ENCODE measurements at places on chromosomes 6 and 20.
A peak's percentile ranks its signal among the peaks of the same experiment; 100 is the strongest.

GRCh38 chr6:25694366-25694765 lies 42.4 kb downstream of the SCGN start:
- H3K4me3 ChIP-seq = no peak overlapping the region
- no peak for DNase-seq
- peaks cover 8% of the 10 kb centered on the region for H3K4me1 ChIP-seq
- H3K27ac ChIP-seq = no peak overlapping the region
- no peaks in the 10 kb centered on the region for H3K36me3 ChIP-seq

- H3K4me1 ChIP-seq = peaks cover 17% of the 10 kb centered on the region
- H3K27ac ChIP-seq = no peak overlapping the region
- H3K36me3 ChIP-seq = no peaks in the 10 kb centered on the region
- no peaks in the 10 kb centered on the region for H3K27me3 ChIP-seq
Observed at GRCh38 chr6:148934539-148934938, 187.7 kb downstream of the UST start.

DNA sequence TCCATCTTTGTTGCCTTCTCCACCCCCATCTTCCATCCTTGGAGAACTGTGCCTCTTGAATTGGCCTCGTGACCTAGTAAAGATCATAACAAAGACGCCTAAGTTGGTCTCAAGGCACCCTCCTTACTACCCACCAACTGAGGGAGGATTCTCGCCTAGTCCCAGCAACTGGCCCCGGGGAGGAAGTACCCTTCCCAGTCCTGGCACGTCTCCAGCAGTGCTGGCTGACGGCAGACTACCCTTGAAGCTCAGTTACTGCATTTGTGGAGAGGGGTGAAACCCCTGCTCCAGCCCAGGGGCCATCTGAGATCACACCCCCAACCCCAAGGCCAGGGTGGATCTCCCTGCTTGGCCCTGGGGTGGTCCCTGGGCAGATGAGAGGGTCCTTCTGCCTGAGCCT lies 2.1 kb upstream of the OSBPL2 start:
- H3K36me3 ChIP-seq = no peaks in the 10 kb centered on the region
- peaks cover 3% of the 10 kb centered on the region for H3K27me3 ChIP-seq
- no peak for DNase-seq
- H3K27ac ChIP-seq = no peak overlapping the region

GRCh38 chr20:22315073-22315472 lies 269.3 kb downstream of the FOXA2 start:
- H3K4me3 ChIP-seq = no peak overlapping the region
- H3K36me3 ChIP-seq = no peaks in the 10 kb centered on the region
- H3K4me1 ChIP-seq = no peaks in the 10 kb centered on the region
- peaks cover 83% of the 10 kb centered on the region for H3K27me3 ChIP-seq
- no peak overlapping the region for H3K27ac ChIP-seq

DNA sequence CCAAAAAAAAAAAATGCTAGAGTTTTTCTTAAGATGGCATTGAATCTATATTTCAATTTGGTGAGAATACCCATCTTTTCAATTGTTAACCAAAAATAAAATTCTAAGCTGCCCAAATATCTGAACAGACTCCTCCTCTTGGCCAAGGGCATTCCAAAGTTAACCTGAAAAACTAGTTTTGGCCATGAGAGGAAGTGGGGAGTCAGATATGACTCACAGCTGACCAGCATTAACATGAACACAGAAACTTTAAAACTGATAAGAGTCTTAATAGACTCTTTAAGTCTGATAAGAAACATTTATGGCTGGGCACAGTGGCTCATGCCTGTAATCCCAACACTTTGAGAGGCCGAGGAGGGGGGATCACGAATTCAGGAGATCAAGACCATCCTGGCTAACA lies 171.3 kb downstream of the FAXC start:
- no peak overlapping the region for H3K27ac ChIP-seq
- no peak for DNase-seq
- peaks cover 3% of the 10 kb centered on the region for H3K36me3 ChIP-seq
- no peaks in the 10 kb centered on the region for H3K4me1 ChIP-seq
- H3K4me3 ChIP-seq = no peak overlapping the region

- H3K27me3 ChIP-seq = no peaks in the 10 kb centered on the region
- H3K4me3 ChIP-seq = no peak overlapping the region
- DNase-seq = no peak
- H3K36me3 ChIP-seq = peaks cover 22% of the 10 kb centered on the region
- H3K4me1 ChIP-seq = peaks cover 79% of the 10 kb centered on the region
Observed at GRCh38 chr20:10666221-10667076, 7.3 kb downstream of the JAG1 start.

GRCh38 chr20:6426287-6426891 lies 303.6 kb upstream of the FERMT1 start:
- no peak for DNase-seq
- no peak overlapping the region for H3K27ac ChIP-seq
- H3K27me3 ChIP-seq = no peaks in the 10 kb centered on the region
- H3K36me3 ChIP-seq = no peaks in the 10 kb centered on the region

GRCh38 chr20:4369798-4370124 lies 351.9 kb upstream of the PRND start:
- no peak for DNase-seq
- no peaks in the 10 kb centered on the region for H3K4me1 ChIP-seq
- H3K36me3 ChIP-seq = no peaks in the 10 kb centered on the region
- no peak overlapping the region for H3K4me3 ChIP-seq
- no peak overlapping the region for H3K27ac ChIP-seq

- H3K36me3 ChIP-seq = peaks cover 29% of the 10 kb centered on the region
- H3K4me1 ChIP-seq = no peaks in the 10 kb centered on the region
- no peak overlapping the region for H3K4me3 ChIP-seq
- no peak overlapping the region for H3K27ac ChIP-seq
- no peak for DNase-seq
Observed at GRCh38 chr6:15533379-15534026, 129.3 kb downstream of the DTNBP1 start.

DNA sequence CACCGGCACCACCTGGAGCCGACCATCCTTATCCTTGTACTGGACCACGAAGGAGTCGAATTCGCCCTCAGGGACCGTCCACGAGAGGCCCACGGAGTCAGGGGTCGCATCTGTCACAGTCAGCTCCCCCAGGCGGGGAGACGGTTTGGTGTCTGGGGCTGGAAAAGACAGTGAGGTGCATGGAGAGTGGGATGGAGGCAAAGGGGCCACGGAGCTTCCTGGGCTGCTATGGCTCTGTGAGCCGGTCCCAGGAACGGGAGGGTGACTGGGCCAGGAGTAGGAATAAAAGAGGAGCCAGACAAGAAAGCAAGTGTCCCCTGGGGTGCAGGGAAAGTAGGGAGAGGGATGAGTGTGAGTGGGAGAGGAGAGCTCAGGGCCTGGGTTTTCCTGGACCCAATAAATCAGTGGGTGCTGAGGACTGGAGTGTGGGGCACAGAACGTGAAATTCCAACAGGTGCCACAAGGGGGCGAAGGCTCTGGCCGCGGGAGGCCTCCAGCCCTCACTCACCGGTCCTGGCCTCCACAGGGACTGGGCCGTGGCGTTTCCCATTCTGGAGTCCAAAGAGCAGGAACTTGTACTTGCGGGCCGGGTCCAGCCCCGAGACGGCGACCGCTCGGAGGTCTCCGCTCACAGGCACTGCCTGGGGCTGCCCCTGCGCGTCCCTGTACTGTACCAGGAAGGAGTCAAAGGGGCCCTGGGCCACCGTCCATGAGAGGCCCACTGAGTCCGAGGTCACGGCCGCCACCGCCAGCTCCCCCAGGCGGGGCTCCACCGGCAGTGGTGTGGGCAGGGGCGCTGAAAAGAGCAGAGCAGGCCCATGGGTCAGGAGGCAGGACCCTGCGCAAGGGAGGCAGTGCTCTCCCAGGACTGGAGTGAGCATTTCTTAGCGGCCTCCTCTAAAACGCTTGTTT lies 9.9 kb downstream of the CYP21A2 start:
- H3K36me3 ChIP-seq = no peaks in the 10 kb centered on the region
- no peak overlapping the region for H3K4me3 ChIP-seq
- no peaks in the 10 kb centered on the region for H3K27me3 ChIP-seq
- H3K27ac ChIP-seq = no peak overlapping the region
- H3K4me1 ChIP-seq = peaks cover 19% of the 10 kb centered on the region
- peak; percentile 82 for DNase-seq

- H3K27me3 ChIP-seq = peaks cover 5% of the 10 kb centered on the region
- H3K4me1 ChIP-seq = peaks cover 15% of the 10 kb centered on the region
- no peak for DNase-seq
- peaks cover 3% of the 10 kb centered on the region for H3K36me3 ChIP-seq
Observed at GRCh38 chr6:148945301-148946021, 198.6 kb downstream of the UST start.

- H3K27me3 ChIP-seq = no peaks in the 10 kb centered on the region
- H3K27ac ChIP-seq = no peak overlapping the region
- no peak overlapping the region for H3K4me3 ChIP-seq
- DNase-seq = no peak
Observed at GRCh38 chr6:121305957-121306607, 28.2 kb downstream of the TBC1D32 start.

- peaks cover 94% of the 10 kb centered on the region for H3K27me3 ChIP-seq
- peak overlapping the region; percentile 59 for H3K4me3 ChIP-seq
Observed at GRCh38 chr6:5851261-5851757, 155.4 kb downstream of the NRN1 start.

DNA sequence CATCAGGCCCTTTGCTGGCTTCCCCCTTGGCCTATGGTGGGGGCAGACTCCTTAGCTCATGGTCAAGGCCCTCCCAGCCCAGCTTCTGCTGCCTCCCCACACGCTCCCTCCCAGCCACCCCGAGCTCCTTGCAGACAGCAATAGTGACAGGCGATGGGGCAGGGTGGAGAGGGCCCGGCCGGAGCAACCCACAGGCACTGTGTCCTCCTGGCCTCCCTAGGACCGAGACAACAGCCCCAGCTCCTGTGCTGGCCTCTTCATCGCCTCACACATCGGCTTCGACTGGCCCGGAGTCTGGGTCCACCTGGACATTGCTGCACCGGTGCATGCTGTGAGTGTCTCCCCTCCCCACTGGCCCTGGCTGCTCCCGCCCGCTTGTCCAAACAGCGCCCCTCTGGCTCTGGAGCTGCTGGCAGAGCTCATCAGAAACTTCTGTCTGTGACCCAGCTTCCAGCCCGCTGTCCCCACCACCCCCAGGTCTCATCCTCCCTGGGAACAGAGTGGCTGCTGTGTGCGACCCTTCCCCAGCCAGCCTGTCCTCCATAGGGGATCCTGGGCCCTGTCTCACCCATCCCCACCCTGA lies 21.8 kb downstream of the NPEPL1 start:
- peak; percentile 31 for DNase-seq
- H3K4me3 ChIP-seq = no peak overlapping the region
- H3K27me3 ChIP-seq = no peaks in the 10 kb centered on the region

DNA sequence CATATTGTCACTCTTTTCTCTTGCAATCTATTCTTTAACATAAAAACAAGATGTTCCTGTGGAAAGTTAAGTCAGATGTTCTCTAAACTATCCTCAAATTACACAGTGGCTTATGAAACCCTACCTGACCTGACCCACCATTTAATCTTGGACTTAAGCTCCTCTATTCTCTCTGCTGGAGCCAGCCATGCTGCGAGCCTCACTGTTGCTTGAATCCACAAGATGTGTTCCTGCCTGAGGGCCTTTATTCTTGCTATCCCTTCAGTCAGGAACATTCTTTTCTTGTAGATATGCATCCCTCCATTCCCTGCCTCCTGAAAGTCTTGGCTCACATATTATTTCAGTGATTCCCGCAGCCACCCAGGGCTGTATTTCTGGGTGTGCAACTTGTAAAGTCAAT lies 283.2 kb downstream of the EPHA7 start:
- H3K4me1 ChIP-seq = no peaks in the 10 kb centered on the region
- no peak for DNase-seq
- no peaks in the 10 kb centered on the region for H3K27me3 ChIP-seq

DNA sequence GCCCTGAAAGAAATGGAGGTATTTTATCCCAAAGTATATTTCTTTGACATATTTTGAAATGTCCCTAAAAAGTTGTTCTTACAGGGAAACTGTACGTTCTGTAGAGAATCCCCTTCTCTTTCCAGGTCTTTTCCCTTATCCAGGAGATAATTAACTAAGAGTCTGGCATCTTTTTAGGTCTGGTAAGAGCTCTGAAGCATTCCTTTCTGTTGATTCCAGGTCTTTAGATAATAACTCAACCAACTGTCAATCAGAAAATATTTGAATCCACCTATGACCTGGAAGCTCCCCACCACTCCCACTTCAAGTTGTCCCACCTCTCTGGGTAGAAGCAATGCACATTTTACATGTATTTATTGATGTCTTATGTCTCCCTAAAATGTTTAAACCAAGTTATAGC lies 26.0 kb upstream of the CENPW start:
- H3K4me1 ChIP-seq = peaks cover 3% of the 10 kb centered on the region
- H3K27me3 ChIP-seq = no peaks in the 10 kb centered on the region
- no peak for DNase-seq
- no peak overlapping the region for H3K27ac ChIP-seq
- H3K4me3 ChIP-seq = no peak overlapping the region
- no peaks in the 10 kb centered on the region for H3K36me3 ChIP-seq

DNA sequence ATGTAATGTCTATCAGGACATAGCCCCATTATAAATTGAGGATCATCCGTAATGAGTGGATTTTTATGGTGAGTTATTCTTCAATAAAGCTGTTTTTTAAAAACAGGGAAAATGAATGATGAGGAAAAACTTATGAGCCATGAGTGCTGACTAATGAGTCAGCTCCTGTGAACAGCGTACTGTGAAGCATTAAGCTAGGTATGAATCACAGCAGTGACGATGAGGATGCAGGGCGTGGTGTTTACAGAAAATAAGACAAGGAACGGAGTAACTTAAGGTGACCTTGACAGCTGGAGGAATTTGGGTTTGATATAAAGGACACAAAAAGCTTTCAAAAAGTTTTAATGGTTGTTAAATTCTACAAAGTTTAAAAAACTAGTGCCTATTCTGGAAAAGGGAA lies 96.3 kb downstream of the FOXF2 start:
- no peak overlapping the region for H3K4me3 ChIP-seq
- H3K4me1 ChIP-seq = no peaks in the 10 kb centered on the region
- no peak overlapping the region for H3K27ac ChIP-seq

DNA sequence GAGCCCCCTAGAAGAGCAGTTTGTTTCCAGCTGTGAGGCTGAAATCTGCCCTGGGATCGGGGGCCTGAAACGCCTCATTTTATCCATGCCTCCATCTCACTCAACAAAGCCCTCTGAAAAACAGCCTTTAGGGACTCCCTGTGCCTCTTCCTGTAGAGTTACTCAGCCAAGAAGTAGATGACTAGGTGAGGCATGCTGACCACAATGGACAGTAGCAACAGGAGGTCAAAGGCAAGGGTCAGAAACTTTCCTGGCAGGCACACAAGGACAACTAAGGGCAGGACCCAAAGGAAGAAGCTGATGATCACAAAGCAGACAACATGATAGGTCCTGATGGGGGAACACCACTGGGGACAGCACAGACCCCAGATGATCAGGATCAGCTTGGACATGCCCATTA lies 12.8 kb downstream of the MAS1L start:
- no peak overlapping the region for H3K4me3 ChIP-seq
- peaks cover 17% of the 10 kb centered on the region for H3K27me3 ChIP-seq
- H3K27ac ChIP-seq = no peak overlapping the region
- no peak for DNase-seq

Measured in mesothelial cell of epicardium (in vitro differentiated cells).